ENCODE measurements at places on chromosomes 12 and 14.

DNA sequence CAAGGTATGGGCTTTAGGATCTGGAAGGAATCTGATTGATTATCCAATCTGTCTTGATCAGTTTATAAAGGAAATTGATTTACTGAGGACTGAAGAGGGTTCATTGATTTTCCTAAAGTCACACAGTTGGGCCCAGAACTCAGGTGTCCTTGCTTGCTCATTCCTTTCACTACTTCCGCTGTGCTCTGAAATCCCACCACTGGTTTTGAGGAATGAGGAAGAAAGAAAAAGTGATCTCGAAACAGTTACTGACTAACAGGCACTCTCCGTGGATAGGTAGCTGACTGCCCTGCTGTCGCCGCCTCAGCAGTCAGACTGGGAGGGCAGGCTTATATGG lies at the start of gene FITM1:
Gene FITM1 (plus strand): TSS at position 280 of the 337 bp plus-strand sequence. CDS start 905 bp downstream, outside the sequence.
- no peak for DNase-seq

GRCh38 chr12:27958675-27959074 lies 13.9 kb downstream of the PTHLH start:
- DNase-seq: no peak

- no peak for DNase-seq
Observed at GRCh38 chr12:77062846-77063461, 2.4 kb downstream of the E2F7 start.

DNA sequence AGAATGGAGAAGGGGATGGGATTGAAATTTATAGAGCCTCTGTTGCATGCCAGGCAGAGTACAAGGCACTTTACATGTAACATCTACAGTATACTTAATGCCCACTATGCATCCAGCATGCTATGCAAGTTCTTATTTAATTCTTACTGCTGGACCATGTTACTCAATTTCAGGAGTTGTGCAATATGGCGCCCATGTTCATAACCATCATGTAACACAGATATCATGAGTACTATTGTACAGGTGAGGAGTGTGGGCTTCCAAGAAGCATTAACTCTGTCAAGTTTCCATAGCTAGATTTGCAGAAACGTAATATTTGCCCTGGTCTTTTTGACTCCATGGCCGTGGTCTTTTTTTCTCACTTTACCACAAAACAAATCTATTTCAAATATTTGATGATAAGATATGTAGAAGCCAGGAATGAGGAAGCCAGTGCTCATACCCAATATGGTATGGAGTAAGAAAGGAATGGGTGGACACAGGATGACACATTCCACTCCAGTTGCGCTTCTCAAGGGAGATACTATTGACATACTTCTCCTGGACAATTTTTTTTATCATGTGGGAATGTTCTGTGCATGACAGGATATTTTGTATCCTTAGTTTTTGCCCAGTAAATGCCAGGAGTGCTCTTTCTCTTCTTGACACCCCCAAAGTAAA lies 191.8 kb downstream of the C12orf75 start:
- DNase-seq: no peak

DNA sequence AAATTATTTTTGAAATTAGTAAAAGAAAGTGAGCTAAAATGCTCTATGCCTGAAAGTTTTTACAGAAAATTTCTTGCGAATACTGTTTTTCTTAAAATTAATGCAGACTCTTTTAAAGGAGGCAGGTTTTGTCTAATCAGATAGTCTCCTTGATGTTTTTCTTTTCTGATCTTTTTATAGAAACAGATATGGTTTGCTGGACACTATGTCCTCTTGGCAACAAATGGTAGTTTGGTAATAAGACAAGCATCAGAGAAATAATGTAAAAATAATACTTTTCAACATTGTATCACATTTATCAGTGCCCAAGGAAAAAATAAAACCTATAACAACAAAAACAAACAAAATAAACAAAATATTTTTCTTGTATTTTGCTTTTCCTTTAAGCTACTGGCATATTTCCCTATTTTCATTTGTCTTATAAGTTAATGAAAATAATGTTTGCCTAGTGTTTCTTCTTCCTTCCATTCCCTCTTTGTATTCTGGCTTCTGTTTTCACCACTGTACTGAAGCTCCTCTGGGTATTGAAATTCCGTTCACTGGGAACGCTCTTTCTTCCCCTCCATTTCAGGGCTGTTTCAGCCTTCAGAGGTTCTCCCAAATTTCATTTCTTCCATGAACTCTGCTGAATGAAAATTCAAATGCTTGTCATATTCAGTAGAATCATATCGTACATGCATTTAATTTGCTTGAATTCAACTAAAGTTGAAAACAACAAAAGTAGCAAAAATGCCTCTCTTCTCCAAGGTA lies 115.3 kb downstream of the TRMT5 start:
- no peak for DNase-seq

DNA sequence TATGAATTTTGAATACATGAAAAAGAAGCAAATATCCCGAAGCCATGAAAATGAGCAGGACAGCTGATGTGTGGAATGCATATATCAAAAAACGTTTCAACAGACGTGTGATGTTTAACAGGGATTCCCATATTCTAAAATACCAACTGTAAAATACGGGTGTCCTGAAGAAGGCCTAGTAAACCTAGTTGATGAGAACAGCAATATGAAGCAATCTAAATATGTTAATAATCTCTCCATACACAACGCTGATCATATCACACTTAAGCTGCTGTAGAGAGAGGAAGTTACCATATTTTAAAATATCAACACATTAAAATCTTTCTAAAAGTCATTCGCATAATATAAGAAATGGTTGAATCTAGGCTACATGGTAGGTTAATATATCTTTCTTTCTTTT lies 317.5 kb downstream of the PPFIA2 start:
- DNase-seq: no peak

DNA sequence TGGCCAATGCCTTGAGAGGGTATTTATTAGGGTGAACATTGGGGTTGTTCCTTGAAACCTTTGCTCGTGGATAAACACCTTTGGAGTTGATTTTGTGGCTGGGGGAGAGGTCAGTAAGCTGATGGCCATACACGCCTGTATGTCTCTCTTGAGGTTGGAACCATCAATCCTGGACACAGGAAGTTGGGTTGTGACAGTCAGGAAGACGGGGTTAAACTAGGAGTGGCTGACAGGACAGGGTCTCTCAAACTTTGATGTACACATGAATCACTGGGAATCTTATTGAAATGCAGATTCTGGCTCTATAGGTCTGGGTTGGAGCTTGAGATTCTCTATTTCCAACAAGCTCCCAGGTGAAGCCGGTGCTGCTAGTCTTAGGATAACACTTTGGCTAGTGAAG lies 12.8 kb upstream of the WSCD2 start:
- DNase-seq: no peak

- no peak for DNase-seq
Observed at GRCh38 chr14:54711812-54712464, 145.0 kb downstream of the SAMD4A start.

DNA sequence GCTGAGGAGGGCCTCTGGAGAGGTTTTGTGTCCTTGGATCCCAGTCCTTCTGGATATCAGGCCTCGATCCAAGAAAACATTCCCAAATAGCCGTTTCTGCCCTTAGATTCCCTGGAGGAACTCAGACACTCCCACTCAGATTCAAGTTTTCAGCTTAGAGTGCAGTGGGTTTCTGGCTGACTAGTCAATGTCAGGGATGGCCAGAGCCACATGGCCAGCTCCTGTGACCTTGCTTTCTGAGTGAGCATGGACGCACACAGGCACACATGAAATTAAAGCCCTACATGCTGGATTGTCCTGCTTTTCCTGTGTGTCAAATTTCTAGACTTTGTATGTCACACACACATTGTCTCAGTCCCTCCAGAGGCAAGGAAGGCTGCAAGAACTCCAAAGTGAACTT lies 86.2 kb downstream of the TNFAIP2 start:
- no peak for DNase-seq

All from NCI-H2029 treated with DMSO at 0.1 percent for 48 hours (cell line).